ENCODE measurements at places on chromosomes 12 and 14. TPM values are rescaled to one million over a fixed set of nuclear protein-coding genes. Genes with fewer than 3 reads are reported as not detected.
A peak's percentile ranks its signal among the peaks of the same experiment; 100 is the strongest.

DNA sequence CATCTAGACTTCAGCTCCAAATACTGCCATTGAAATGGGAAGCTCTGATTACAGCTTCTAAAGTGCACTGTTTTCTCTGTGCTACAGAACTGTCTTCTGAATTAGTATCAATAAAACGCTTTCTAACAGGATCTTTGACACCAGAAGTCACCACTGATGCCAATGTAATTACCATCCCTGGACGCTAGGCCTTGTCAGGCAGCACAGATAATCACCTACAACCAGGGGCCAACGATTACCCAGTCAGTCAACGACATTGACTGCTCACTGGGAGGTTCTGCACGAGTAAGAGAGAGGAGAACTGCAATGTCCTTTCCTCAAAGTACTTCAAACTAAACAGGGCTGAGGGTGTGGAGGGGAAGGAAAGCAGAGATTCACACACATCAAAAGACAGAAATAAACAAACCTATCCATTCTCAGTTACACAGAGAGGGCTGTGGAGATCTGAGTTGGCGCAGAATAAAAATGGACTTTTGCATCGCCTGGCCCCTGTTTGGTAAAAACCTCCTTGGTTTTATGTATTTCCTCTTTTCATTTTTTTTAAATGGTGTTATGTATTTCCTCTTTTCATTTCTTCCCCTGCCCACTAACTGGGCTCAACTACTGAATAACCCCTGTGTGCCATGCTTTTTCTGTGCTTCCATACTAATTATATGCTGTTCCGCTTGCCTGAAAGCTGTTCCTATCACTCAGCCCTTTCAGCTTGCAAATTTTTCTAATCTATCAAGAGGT is 492.2 kb downstream of the APAF1 start:
- DNase-seq = no peak

Gene TMPRSS12
- polyA plus RNA-seq = 0.09 TPM

Gene IAPP
- polyA plus RNA-seq = not detected

DNA sequence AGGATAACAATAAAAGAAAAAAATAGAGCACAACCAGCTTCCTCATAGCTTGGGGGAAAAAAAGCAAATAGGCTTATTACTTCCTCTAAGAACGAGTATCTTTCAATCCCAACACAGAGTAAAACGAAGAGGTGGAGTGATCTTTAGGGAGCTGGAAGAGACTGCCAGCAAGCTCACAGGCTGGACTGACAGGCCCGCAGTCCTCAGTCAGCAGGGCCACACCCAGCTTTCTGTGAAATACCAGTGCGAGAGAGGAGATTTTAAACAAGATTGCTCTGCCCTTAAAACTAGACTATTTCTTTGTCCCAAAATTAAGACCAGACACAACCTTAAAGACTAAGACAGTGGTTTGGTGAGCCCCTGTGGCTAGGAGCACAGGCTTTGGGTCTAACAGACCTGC is 32.9 kb downstream of the SETD3 start:
- no peak for DNase-seq

DNA sequence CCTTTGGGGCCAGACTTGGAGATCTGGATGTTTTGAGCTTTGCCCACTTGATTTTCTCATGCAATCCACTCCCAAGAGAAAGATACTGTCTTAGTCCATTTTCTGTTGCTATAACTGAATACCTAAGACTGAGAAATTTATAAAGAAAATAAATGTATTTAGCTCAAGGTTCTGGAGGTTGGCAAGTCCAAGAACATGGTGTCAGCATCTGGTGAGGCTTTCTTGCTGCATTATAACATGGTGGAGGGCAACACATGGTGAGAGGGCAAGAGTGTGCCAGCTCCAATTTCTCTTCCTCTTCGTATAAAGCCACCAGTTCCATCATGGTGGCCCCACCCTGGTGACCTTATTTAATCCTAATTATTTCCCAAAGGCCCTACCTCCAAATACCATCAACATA is 39.6 kb upstream of the NFKBIA start:
- DNase-seq = no peak

- DNase-seq = no peak
Observed at GRCh38 chr14:22232933-22233332, 356.1 kb downstream of the DAD1 start.

Gene DNAI7
- polyA plus RNA-seq = 0.51 TPM

DNA sequence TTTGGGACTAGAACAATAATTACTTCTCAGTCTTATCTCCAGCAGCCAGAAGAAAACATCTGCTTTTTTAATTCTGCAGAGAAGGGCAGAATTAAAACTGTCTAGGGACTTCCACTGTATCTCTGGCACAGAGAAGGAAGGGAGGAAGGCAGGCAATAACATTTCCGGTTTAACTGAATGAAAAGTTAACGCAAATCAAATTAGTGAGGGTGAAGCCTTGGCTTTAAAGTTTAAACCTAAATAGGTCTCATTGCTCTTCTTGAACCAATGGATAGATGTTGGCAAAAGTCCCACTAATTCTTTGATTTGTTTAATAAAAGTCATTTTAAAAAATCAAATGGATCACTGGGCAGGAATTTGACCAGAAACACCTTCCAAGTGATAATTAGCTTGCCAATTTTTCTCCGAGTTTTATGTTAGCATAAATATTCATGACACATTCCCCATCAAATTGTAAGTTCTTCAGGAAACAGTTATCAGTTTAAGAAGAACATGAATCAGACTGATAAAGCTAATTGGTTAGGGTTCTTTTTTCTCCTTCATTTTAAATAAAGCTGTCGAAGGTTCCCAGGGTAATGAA is 181.9 kb downstream of the SLC15A5 start:
- DNase-seq = peak; percentile 20

DNA sequence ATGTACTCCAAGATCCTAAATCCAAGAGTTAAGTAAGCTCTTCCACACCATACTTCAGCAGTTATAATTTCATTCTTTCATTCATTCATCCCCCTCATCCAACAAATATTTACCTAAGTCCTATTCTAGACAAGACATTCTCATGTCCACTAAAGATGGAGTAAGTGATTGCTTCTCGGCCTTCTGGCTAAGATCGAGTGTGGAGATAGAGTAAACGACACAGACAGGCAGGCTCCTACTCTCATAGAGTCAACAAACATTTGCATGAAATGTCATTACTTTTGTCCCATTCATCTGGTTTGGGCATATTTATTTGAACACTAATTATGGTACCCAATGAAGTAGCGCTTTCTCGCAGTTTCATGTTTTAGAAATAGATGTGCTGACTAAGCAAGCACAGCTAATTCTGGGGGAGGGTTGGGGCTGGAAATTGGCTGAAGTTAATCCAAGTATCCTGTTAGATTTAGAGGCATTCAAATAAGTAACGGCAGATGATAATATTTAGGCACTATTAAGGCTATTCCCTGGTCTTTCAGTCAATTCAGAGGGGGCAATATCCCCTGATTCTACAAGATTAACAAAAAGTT is 176.5 kb downstream of the CEP128 start:
- DNase-seq = no peak

Data from muscle of leg (tissue), 16 donors.